ENCODE measurements at places on chromosomes 7 and 10.

DNA sequence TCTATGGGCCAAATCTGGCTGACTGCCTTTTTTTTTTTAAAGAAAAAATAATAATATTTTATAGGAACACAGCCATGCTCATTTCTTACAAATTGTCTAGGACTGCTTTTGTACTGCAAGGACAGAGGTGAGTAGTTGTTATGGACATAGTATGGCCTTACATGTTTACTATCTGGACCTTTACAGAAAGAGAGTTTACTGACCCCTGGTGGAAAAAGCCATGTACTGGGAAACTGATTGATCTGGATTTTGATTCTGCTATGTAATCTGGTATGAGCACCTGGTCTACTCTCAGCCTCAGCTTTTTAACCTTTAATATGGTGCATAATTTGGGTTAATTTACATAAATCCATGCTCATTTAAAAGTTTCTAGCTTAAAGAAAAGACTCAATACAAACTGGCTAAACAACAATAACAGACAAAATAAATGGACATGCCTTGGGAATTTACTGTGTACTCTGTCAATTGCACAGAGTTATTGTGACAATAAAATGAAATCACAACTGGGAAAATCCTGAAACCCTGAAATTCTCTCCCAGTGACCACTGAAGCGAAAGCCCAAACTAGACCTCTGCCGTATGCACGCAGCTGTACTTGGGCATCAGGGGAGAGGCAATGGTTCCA lies 260.7 kb downstream of the BMPER start:
- no peak for DNase-seq

- DNase-seq = no peak
Observed at GRCh38 chr7:94656925-94657731, 1.2 kb upstream of the SGCE start.

GRCh38 chr7:87574630-87575029 lies 26.1 kb downstream of the ABCB1 start:
- no peak for DNase-seq

DNA sequence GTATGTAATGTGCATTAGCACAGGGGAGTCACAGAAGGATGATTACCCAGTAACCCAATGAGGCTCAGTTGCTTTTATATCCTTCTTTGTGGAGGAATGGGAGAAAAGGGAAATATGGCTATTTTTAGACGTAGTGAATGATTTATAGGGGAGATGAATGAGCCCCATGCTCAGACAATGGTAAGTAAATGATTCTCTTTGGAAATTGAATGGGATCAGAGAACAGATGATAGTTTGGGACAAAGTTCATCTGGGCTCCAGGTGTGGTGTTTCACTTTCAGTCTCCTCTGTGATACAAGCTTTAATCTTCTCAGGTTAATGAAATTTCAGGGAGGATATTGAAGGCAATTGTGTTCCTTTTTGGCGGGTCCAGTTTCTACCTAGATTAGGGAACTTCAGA lies 63.0 kb upstream of the MPP7 start:
- DNase-seq = no peak

DNA sequence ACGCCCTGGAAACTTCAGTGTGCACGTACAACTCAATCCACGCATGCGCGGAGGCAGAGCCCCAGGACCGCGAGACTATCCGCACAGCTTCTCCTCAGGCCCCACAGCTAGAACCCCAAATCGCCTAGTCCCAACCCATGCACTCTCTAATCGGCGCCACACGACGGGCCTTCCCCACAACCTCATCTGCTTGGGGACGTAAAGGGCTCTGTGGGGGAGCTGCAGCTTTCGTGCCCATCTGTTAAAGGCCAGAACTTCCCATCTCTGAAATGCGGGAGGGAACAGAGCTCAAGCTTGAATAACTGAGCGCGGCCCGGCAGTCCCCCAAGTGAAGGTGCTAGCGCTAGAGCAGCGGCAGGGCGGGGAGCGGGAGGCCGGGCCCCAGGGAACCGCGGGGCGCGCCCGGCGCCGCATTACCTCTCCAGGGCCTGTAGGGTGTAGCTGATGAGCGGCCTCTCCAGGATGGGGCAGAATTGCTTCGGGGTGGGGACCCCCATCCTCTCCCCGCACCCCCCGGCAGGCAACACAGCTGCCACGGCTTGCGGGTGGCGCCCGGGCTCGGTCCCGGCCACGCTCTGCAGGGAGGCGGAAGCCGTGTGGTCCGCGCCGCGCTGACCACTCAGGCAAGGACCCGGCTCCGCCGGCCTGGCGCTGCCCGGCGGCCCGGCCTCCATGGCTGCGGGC lies 547 bp downstream of the CRPPA start:
- peak; percentile 78 for DNase-seq

GRCh38 chr7:34208878-34209621 lies 303.7 kb downstream of the BMPER start:
- DNase-seq = no peak

DNA sequence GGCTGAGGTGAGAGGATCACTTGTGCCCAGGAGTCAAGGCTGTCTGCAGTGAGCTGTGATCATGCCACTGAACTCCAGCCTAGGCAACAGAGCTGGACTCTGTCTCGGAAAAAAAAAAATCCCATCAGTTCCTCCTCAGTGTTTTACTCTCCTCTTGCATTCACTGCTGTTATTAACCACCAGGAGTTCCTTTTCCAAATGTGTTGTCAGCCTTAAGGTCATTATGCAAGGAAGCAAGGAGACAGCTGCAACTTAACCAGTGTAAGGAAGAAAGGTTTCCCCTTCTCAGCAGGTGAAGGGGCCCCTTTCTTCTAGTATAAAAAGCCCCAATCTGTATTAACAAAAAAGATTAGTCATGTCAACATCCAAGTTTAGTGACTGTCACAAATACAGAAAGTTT lies 86.6 kb upstream of the LEP start:
- DNase-seq = no peak

- no peak for DNase-seq
Observed at GRCh38 chr10:81674941-81675340, 200.1 kb upstream of the NRG3 start.

DNA sequence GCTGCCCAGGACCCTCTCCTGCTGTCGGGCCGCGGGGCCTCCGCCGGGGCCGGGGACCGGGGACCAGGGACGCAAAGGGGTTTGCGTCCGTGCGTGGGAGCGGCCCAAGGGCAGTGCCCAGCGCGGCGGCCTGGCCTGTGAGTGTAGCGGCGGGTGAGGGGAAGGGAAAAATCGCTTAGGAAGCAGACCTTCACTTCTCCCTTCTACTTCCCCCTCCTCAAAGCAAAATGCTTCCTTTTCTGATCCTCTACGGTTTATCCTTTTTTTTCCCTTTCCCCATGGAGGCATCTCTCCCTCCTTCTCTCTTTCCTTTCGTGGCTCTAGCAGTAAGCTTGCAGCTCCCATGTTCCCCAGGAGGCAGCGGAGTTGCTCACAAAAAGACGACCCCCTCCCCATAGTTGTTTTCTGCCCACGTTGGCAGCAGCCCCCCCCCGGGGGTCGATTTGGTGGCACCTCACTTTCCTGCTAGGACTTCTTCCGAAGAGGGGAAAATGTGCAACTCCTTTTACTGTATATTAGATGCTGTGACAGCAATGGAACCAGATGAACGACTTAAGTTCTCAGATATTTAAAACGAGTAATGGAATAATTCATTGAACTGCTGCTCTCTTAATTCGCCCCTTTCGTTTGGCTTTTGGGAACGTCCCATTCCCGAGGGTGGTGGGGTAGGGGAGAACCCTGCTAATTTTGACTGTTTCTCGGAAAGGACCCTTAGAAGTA lies 724 bp downstream of the CAPZA2 start:
- no peak for DNase-seq

GRCh38 chr10:33041783-33042437 lies 83.9 kb upstream of the ITGB1 start:
- no peak for DNase-seq

- DNase-seq = no peak
Observed at GRCh38 chr10:121179006-121179405, 327.8 kb downstream of the WDR11 start.

GRCh38 chr7:50728184-50728583 lies 54.5 kb downstream of the GRB10 start:
- DNase-seq = no peak

DNA sequence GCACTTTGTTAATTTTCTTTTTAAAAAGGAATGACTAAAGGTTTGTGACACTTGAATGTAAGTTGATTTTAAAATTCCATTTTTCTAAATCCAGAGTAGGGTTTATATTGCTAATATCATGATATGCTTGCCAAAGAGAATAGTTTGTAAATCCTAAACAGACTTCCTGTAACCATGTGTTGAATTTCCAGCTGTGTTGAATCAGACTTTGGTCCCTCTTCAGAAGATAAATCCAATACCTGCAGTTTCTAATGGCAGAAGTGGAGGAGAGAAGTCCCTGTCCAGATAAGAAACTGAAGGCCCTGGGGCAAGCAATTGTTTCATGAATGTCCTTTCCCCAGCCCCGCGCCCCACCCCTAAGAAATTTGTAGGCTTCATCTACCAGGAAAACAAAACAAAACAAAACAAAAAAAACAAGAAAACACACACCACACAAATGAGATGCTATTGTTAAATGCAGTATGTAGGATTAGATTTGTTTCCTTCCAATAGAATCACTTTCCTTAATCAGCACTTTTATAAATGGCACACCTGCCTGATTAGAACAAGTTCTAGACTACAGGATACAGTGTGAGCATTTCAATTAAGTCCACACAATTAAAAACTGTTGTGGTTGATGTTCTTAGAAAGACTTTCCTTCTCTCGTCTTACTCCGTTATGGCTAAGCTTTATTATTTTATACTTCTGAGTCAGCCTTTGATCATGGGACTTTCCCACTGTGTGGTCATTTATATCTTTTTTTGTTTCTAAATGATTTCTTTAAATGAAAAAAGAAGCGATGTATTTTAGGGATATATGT lies 122.8 kb downstream of the KAT6B start:
- DNase-seq = no peak

DNA sequence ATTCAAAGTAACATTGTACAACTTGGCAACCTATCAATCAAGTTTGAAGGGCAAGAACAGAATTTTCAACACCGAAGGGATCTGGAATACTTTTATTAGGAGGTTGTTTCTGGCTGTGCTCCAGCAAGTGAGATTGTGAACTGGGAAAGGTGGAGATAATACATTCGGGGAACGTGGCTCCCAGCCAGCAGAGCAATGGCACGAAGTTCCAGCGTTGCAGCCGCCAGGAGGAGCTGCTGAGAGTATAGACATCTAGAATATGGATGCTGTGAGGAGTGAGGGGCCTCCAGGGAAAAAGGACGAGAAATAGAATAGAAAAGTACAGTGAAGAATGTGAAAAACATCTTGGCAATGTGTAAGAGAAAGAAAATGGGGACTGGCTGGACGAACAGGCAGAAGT lies 69.5 kb downstream of the TCERG1L start:
- no peak for DNase-seq

- DNase-seq = no peak
Observed at GRCh38 chr10:77925410-77925794, 1.2 kb downstream of the DLG5 start.

DNA sequence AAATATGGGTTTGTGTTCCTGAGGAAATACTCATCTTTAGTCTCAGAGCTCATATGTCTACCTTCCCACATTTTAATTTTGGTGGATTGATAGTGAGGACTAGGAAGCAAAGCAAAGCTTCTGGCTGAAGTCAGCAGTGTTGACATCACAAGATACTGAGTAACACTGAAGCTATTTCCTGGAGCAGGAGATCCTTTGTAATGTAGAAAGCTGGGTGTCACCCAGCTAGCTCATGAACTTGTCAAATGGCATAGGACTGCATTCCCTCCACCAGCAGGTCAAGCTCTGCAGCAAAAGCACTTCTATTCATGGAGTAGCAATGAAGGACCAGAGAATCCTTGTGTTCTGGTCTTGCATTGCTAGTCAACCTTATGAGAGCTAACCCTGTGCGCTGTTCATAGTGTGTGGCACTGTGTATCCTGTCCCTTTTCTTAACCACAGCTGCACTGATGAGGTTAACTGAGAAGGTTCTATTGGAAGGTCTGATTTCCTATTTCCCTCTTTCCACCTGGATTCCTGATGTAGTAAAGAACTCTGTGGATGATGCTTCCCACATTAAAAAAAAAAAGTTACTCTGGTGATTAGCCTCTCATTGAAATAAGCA lies 94.8 kb upstream of the ZNF804B start:
- DNase-seq = no peak

DNA sequence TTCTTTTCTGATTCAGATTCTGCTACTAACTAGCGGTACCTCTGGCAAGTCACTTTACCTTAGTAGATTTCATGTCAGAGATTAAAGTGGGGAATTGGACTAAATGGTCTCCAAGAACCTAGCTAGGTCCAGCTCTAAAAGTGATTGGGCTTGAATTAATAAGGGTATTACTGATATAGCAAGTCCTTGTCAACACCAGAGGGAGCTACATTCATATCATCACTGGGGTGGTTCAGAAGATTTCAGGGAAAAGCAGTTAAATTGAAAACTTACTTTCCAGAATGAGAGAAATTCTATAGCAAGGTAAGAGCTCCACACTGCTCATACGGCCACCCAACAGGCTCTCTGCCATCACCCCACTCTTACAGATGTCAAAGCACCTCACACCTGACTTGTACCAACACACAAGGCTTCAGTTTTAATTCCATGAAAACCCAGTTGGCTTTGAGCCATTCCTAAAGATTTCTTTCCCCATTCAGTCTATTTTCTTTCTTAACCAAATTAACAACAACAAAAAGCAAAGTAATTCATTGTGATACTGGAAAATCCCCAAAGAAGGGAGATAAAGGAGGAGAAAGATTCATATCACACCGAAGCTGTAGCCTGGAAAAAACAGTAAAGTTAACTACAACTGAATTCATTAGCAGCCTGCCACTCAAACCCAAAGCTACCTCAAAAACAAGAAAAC lies 38.0 kb upstream of the SPOCK2 start:
- DNase-seq = no peak

DNA sequence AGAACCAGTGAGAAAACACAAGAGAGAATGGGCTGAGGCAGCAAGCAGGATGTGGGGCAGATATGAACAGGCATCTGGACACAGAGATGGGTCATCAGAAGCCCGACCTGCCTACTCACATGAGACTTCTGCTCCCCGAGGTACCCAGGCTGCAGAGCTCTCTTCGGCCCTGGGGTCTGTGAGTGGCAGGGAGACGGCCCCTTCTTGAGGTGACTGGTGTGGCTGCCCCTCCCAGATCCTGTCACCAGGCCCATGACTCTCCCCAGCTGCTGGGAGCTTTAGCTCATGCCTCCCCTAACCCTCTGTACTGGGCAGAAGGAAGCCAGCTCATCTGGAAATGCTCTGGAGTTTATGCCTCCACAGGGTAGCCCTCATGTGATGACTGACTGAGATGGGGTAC lies 157.6 kb upstream of the PCBD1 start:
- no peak for DNase-seq

DNA sequence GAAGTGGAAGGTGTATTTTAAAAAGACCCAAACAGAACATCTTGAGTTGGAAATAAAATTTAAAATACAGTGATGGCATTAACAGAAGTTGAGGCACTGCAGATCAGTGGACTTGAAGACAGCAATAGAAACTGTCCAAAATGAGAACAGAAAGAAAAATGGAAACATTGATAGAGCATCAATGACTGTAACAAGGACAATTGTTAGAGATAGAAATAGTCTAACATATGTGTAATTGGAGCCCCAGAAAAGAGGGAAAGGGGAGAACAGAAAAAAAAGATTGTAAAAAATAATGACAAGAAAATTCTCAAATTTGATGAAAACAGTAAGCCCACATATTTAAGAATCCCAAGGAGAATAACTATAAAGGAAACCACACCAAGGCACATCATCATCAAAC lies 29.4 kb downstream of the VKORC1L1 start:
- no peak for DNase-seq

- DNase-seq = no peak
Observed at GRCh38 chr10:124085680-124086079, 7.7 kb downstream of the CHST15 start.
